NCI-H1417 (cell line): ENCODE measurements at places on chromosomes 5 and 9.

- no peak for DNase-seq
Observed at GRCh38 chr9:23322392-23322791, 503.6 kb downstream of the ELAVL2 start.

GRCh38 chr5:102450313-102450990, 48.3 kb downstream of the SLCO6A1 start:
- no peak for DNase-seq

DNA sequence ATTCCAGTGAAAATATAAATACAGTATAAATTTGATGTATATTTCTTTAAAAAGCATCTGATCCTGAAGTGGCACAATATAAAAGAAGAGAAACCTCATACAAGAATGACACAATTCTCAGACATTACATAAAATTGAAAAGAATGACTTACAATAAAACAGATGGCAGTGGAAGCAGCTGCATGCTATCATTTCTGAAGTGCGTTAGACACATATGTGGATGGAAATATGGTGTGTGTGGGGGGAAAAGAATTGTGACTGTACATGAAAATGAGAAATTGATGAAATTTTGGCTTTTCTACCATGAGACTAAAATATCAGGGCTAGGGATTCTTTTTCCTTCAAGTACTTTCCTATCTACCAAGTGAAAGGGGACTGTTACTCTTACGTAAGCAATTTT, 45.9 kb upstream of the CDH18 start:
- DNase-seq, result no peak

DNA sequence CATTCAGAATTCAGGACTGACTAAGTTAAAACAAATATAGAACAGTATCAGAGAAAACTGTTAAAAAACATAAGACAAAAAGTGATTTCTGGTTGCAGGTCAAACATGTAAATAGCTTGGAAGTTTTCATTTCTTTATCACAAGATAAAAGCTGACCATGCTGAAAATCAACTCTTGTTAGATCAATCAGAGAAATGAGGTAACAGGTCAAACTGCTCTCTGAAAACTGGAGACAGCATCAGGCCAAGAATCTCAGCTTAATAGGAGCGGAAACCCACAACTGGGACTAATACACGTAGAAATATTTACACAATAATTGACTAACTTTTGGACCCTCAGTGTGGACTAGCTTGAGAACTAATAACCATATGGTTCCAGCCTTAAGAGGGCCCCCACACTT, 1012.8 kb upstream of the EDIL3 start:
- DNase-seq, result no peak

DNA sequence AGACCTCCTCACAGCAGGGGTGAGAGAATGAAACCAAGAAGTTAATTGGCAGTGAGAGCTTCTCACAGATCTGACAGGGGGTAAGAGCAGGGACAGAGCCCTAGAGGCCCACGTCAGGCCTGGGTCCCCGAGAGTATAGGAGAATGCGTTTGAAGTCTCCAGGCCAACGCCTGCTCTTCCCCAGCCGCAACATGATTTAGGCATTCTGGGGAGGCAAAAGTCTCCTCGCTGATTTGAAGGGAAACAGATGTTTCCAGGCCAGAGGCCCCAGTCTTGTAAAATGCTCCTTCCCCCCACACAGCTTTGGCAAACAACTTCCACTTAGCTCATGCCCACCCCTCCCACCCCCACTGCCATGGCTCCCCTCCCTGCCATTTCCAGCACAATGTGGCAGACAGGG, 239.2 kb upstream of the TRIM32 start:
- DNase-seq, result no peak

DNA sequence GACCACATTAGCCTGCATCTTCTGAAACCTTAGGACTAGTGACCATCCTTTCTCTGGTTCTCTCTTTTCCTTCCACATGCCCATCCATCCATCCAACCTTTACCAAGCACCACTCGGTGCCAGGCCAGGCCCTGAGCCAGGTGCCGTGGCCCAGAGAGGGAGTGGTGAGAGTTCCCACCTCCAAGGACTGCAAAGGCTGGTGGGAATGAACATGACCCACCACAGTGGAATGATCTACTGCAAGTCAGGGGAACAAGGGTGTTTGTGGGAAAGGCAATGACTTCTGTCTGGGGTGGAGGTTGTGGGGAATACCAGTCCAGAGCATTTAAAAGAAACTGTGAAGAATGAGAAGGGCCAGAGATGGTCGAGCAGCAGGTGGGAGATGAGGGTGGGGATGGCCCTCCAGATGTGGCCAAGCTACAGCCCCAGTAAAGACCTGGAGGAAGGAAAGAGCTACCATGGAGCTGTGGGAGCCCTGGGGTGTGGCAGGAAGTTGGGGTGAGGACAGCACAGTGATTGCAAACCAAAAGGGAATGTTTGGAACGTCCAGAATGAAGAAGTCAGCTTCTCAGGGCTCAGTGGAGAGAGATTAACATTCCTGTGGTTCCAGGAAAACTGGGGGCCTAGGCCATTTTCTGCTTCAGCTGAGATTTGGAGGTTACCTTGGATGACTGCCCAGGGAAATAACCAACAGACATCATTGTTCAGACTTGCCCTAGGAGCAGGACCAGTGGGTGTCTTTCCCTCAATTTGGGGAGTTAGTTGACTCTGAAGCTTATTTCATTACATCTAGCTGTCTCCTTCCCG, 30.7 kb upstream of the CORO2A start:
- DNase-seq, result no peak
